ENCODE measurements at places on chromosomes 5 and 9. TPM values are rescaled to one million over a fixed set of nuclear protein-coding genes. Genes with fewer than 3 reads are reported as not detected.

CLTB gene
- 329 TPM for polyA plus RNA-seq

DRD1 gene
- polyA plus RNA-seq = not detected

EPB41L4B gene
- 11.2 TPM for polyA plus RNA-seq

INSL6 gene
- polyA plus RNA-seq = not detected

ARL10 gene
- 5.6 TPM for polyA plus RNA-seq

DNA sequence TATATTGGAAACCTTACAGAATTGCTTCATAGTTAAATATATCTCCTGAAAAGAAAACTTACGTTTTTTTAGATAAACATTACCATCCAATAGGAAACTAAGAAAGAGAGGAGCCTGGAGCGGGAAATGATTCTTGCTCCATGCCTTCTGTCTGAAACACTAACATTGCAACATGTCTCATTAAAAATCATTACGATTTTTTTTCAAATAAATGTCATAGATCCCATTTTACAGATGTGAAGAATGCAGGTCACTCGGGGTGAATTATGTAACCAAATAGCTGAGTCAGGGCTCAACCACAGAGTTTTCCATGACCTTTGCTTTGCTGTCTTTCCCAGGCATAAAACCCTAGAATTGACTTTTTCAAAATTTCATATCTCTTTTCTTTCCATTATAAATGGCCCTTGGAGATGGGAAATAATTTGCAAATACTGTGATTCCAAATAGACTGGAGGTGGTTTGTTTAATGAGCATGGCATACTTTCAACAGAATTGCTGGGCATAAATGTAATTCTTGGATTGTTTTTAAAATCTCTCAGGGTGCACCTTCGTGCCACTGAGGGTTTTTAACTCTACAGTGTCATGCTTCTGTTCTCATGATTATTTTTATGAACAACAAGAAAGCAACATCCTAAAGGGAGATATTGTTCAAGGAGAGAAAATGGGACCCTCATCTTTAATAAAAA lies 302.8 kb downstream of the EBF1 start:
- DNase-seq = no peak

DNA sequence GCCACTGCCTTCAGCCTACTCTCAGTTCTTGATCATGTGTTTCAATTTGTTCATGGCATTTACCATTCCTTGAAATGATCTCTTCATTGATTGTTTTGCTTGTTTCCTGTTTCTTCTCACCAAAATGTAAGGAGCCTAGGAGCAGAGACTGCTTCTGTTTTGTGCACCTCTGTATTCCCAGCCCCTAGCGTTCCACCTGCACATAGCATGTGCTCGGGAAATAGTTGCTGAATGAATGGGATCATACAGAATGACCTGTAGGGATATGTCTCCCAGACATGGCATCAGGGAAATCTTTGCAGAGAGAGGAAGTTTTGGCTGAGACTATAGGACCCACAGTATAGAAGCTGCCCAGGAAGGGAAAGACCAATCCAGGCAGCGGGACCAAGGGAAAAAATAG lies 6.2 kb upstream of the CERCAM start:
- no peak for DNase-seq

DNA sequence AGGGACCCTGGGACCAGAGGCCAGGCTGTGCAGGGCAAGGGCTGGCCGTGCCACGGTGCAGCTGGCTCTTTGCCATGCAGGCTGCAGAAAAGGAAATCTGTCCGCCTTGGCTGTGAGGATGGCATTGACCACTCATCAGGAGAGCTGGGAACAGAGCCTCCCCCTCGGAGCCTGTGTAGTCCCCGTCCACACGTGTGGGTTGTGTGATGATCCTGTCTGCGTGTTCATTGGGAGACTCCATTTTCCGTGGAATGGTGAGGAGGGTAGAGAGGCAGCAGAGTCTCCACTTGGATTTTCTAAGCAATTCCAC lies 47.7 kb downstream of the EHMT1 start:
- no peak for DNase-seq

GRCh38 chr5:9547122-9547947 lies 1.5 kb upstream of the SEMA5A start:
- DNase-seq = peak; percentile 67

DNA sequence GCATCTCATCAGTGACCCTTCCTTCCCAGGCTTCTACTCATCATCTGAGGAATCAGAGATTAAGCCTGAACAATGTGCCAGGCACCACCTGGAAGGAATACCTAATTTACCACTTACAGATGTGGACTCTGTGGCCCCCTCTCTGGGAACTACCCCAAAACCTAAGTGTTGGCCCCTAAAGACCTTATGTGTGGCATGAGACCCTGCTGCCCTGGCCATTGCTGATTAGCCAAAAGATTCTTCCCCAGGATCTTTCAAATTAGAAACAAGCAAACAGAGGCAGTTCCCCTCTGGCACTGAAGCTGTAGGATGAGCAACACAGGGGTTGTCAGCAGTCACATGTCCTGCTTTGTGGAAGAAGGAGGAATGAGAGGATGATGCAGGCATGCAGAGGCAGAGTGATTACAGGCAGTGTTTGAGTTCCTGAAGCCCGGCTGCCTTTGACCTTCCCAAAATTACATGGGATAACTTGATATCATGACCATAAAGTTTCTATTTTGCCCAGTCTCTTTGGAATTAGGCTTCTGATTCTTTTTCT lies 10.6 kb downstream of the SPINK4 start:
- no peak for DNase-seq

DNA sequence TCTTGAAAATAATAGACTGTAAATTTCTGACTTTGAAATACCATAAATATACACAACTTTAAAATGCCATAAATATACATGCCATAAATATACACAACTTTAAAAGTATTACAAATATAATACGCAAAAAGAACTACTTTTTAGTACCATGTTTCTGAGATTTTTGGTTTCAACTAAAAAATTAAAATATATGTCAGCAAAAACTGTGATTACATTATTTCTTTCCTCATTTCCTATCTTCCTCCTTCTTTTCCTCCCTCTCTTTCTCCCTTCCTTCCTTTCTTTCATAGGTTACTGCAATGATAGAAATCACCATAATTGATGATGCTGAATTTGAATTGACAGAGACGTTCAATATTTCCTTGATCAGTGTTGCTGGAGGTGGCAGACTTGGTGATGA lies 200.5 kb downstream of the ADGRV1 start:
- DNase-seq = no peak

- DNase-seq = no peak
These were observed 27.5 kb downstream of the STK10 start for GRCh38 chr5:172160506-172160905.

DNA sequence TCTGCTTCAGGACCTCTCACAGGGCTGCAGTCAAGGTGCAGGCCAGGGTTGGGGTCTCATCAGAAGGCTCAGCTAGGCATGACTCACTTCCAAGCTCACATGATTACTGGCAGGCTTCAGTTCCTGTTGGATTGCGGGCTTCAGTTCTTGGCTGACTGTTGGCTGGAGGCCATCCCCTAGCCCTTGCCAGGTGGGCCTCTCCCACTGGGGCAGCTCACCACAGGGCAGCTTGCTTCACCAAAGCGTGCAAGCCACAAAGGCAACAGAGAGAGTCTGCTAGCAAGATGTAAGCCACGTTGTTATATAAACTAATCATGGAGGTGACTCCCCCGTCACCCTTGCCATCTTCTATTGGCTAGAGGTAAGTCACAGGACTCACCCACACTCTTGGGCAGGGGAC lies 14.4 kb downstream of the CPLX2 start:
- no peak for DNase-seq

Measured in right cardiac atrium (tissue), 5 donors.